ENCODE measurements at places on chromosomes 2 and 18.

GRCh38 chr2:29013057-29013780 lies 32.1 kb downstream of the TOGARAM2 start:
- DNase-seq, result peak; percentile 42

GRCh38 chr18:74142252-74142651 lies 5.4 kb downstream of the FBXO15 start:
- DNase-seq, result no peak

DNA sequence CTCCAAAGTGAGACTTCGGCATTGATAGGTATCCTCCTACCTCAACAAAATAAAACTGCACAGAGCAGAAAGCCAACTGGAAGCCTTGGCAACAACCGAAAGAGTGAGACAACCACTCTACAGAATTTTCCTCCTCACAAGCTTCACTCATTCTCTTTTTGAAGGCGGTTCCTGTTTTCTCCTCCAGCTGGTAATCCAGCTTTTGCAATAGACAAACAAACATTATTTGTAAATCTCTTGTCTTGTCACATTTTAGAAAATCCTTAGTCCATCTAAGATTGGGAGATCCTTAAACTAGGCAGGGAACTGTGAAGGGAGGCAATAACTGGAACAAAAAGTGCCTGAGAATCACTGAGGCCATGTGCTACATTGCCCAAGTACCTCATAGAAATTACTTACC lies 332.4 kb downstream of the BCL11A start:
- DNase-seq, result no peak

GRCh38 chr2:217709478-217710210 lies 293.2 kb downstream of the TNS1 start:
- DNase-seq, result no peak

GRCh38 chr2:145599756-145600155 lies 1079.8 kb upstream of the ZEB2 start:
- peak; percentile 21 for DNase-seq

DNA sequence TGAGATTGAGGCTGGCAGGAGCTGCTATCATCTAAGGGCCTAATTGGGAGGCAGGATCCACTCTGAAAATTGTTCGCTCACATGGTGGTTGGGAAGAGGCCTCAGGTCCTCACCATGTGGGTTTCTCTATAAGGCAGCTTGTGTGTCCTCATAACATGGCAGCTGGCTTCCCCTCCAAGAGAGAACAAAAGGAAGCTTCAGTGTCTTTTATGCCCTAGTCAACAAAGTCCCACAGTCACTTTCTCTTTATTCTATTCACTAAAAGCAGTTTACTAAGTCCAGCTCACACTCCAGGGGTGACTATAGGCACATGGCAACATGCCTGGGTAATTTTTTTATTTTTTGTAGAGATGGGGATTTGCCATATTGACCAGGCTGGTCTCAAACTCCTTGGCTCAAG lies 5.8 kb upstream of the ITGAV start:
- no peak for DNase-seq

GRCh38 chr2:234250926-234251325 lies 200.4 kb downstream of the SPP2 start:
- no peak for DNase-seq

- DNase-seq, result no peak
Measured at GRCh38 chr2:208112969-208113368, 11.4 kb downstream of the CRYGD start.

GRCh38 chr2:173823543-173823939 lies 141.6 kb downstream of the SP3 start:
- no peak for DNase-seq

GRCh38 chr2:75173740-75174139 lies 25.6 kb downstream of the TACR1 start:
- DNase-seq, result no peak

DNA sequence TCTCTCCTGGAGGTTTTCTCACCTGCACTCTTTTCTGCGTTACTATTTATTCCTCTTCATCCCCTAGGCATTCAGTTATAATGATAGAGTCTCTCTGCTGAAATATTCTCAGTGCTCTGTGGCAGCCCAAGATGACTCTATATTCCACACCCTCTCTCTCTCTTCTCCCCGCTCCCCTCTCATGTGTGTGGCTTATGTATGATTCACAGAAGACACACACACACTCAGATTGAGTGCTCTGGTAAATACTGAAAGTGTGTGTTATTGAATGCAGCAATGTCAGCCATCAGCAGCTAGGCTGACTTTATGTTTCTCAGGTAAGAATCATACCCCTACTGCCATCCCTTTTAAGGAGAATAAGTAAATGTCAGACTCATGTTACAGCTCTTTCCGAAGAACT lies 201.2 kb downstream of the SLC4A10 start:
- DNase-seq, result no peak

GRCh38 chr2:67500541-67500940 lies 103.4 kb downstream of the ETAA1 start:
- peak; percentile 26 for DNase-seq

- DNase-seq, result no peak
Measured at GRCh38 chr2:123512547-123512946, 512.5 kb upstream of the CNTNAP5 start.

All from cardiac fibroblast (primary cell).